Activated CD8-positive, alpha-beta memory T cell treated with anti-CD3 and anti-CD28 coated beads for 1 hour (primary cell): ENCODE measurements at places on chromosomes 12 and 14.

GRCh38 chr12:31822761-31823160 lies 93.9 kb upstream of the AMN1 start:
- DNase-seq, result no peak

GRCh38 chr14:76644855-76645518 lies 116.3 kb upstream of the VASH1 start:
- DNase-seq, result no peak

DNA sequence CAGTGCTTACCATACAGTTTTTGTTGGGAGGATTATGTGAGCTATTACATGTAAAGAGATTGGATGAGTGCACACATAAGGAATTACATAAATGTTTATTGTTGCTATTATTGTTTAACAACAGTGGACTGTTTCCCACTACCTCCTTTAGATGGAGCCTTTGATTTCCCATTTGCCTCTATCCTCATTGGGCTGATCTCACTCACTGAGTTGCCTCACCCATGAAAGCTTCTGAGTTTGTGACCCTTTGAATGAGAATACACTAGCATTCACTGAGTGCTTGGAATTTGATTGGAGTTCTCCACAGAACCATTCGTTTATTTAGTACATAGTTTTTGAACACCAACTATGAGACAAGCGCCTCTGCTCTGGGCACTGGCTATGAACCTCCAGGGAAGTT lies 121.0 kb downstream of the HELB start:
- DNase-seq, result no peak

- no peak for DNase-seq
Measured at GRCh38 chr12:115528466-115528865, 749.0 kb downstream of the MED13L start.

DNA sequence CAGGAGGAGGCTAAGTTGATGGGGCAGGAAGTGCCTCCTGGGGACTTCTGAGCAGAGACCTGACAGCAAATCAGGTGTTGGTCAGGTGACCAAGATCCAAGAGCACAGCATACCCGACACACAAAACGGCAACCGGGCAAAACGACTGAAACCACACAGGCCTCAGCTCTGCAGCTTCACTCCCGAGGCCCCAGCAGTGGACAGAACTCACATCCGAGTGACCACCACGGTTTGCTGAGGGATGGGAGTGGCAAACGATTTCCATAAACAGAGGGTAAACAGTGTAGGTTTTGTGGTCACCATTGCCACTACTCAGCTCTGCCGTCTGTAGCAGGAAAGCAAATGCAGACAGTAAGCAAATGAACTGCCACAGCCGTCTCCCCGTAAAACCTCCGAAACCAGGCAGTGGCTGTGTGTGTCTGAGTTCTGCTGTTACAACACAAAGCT lies 14.4 kb downstream of the CHFR start:
- DNase-seq, result no peak

DNA sequence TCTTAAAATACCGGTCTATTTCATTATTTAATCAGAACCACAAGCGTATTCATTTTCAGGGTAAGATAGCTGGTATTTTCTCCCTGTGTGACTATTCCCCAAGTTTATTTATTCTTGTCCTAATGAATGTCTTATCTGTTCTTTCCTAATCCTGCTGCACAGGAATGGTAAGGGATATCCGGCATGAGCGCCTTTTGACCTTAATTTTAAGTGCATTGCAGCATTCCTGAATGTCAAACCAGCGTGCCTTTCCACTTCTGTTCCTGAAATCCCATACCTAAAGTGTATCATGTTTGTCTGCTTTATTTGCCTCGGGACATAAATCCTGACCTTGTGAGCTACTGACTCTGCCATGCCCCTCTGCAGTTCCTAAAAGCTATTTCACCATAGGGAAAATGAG lies 1713.2 kb upstream of the FLRT2 start:
- no peak for DNase-seq

DNA sequence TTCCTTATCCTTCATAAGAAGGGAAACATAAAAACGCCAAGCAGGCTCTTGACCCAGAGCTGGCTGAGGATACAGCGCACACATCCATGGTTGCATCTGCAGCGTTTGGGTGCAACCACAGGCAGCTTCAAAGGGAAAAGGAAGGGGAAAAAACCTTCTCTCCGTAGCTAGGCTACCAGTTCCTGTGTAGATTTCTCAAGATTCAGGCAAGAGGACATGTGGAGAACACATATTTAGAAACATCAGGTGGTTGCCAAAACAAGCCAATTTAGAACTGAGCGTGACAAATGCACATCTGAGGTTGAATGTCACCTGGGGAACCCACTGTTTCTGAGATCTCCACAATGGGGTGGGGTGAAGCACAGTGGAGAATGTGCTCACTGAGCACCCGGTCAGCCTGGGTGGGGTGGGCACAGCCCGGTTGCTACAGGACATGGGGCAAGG lies 78.3 kb upstream of the BDKRB2 start:
- DNase-seq, result no peak

DNA sequence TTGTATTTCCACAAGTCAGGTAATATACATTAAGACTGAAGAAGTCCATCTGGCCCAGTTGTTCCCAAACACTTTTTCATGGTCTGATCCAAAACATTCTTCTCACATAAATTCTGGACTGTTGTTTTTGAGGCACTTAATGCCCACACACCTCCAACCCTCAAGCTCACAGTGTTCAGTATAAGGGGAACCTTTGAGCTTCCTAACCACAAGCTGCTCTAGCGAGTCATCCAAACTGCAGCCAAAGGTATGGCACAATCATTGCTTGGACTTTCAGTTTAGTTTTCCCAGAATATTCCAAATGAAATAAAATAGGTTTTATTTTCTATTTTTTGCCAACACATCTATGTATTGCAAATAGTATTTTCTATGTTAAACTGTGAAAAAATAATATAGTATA lies 103.0 kb downstream of the PUS7L start:
- DNase-seq, result no peak

- DNase-seq, result no peak
Measured at GRCh38 chr12:3496957-3497356, 6.0 kb downstream of the PRMT8 start.

DNA sequence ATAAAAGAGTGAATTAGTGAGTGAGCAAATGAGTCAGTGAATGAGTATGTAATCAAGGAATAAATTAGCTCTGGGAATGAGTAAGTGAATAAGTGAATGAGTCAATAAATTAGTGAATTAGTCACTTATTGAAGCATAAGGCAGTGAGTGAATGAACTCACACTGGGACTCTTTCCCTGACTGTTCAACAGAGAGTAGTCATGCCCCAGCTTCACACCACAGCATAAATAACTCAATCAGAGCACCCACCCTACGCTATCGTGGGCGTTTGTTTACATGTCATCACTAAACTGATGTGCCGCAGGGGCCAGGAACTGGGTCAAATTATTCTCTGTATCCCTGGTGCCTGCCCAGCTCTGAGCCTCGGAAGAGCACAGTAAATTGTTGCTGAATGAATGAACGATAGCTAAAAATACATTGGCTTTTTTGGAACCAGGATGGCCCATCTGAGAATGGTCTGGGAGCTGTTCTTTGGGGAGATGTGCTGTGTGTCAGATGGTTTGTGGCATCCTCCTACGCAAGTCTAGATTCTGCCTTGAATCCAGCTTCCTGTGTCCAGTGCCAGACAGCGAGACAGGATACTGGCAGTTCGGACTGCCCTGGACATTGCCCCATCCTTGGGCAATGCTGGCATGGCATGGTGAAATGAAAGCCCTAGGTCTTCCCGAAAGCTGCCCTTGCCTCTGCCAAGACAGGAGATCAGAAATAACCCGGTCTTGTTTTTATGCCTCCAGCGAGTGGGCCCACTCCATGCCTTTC lies 98.0 kb upstream of the RTL1 start:
- DNase-seq, result no peak

DNA sequence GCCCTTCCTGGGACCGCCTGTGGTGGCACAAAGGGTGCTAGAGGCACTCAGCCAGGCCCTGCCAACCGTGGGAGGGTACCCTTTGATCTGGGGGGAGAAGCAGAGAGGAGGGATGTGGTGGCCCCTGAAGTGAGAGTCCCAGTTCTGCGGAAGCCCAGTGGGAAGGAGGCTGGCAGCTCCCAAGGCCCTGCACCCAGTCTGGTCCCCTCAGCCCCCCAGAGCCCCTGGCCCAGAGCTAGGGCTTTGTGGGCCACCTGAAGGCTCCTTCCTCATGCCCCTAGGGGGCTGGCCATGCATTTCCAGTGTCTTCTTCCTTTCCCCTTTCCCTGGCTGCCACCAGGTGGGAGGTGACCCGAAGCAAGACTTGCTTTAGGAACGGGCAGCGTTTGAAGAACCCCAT lies 44.3 kb downstream of the PLEKHG3 start:
- DNase-seq, result no peak

- DNase-seq, result no peak
Measured at GRCh38 chr14:93923626-93924025, 3.5 kb upstream of the FAM181A start.

DNA sequence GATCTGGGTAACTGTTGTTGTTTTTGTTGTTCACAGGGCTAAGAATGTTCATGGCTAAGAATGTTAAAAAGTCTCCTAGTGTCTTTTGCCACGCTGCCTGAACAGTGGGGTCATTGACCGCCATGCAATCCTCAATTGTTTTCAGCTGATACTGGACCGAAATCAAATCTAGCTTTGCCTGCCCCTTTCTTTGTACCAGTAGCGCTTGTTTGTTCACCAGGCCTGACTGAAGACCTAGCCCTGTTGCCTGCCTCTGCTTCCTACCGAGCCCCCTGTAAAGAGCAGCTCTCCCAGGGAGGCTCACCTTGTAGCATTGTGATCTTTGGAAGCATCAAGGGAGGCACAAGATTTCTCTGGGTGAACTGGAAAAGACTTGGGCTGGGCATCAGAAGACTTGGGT lies 6.7 kb downstream of the PSEN1 start:
- no peak for DNase-seq

- DNase-seq, result no peak
Measured at GRCh38 chr12:108980831-108981618, 39.8 kb downstream of the SVOP start.
